ENCODE measurements at places on chromosomes 2 and 18.

DNA sequence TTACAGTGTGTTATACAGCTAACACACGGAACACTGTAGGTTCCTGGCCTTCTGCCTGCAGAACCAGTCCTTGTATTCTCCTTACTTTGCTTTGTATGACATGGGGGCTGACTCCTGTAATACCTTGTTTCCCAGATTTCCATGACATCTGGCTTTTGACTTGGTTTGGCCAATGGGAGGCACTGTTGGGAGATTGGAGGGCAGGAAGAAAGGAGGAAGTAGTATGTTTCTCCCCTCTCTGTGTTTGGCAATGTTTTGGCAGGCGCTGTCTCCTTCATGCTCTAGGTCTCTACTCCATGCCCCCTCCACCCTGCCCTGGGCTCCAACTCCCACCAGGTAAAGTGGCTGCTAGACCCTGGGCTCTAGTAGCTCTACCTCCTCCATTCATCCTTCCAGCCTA, 331.1 kb upstream of the SLC14A2 start:
- no peak for DNase-seq

DNA sequence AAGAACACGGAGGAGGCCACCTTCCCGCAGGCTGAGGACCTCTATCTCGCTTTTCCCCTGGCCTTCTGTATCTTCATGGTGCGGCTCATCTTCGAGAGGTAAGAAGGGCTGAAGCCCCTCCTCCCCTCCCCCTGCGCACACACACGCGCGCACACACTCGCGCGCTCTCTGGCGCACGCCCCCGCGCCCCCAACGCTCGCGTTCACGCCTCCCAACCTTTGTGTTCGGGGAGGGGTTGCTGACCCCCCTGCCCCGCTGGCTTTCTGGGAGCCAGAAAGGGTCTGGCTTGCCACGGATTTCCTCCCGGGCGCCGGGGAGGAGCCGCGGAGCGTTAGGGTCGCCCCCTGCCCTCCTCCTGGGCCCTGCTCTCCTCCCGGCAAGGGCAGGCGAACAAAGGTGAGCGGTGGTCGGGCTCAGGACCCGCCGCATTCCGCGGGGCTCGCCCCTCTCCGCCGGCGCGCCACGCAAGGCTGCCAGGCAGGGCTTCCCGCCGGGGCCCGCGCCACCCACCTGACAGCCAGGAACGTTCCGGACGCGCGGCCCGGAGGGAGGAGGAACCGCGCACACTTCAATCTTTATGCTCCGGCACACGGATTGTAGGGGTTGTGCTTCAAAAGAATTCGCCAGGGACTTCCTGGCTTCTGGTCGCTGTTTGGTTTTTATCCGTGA, 583 bp downstream of the CERS6 start:
- DNase-seq, result no peak

GRCh38 chr18:7248877-7249276, 18.0 kb downstream of the LRRC30 start:
- no peak for DNase-seq

DNA sequence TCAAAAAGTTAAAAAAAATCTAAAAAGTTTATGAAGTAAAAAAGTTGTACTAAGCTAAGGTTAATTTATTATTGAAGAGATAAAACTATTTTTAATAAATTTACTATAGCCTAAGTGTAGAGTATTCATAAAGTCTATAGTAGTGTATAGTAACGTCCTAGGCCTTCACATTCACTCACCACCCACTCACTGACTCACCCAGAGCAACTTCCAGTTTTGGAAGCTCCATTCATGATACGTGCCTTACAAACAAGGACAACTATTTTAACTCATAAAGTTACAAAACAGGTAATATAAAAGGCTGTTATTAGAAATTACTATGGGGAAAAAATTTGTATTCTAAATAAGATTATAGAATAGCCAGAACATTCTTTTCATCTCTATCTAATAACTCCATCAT, 158.9 kb upstream of the FN1 start:
- DNase-seq, result no peak

DNA sequence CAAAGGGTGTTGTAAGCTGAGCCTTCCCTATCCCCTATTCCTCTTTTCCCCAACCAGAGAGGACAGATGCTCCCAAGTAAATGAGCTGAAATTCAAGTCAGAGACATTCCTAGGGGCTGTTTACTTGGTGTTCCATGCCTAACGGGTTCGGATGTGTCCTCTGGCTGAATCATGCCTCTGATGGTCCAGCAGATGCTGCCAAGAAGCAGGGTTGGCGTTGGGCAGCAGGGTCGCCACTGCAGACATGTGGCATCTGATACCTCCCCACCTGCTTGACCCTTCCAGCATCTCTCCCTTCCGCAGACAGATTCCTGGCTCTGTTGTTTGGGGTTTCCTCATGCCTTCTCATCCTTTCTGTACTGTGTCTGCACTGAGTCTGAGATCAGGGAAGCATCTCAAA, 108.3 kb downstream of the HNRNPLL start:
- no peak for DNase-seq

DNA sequence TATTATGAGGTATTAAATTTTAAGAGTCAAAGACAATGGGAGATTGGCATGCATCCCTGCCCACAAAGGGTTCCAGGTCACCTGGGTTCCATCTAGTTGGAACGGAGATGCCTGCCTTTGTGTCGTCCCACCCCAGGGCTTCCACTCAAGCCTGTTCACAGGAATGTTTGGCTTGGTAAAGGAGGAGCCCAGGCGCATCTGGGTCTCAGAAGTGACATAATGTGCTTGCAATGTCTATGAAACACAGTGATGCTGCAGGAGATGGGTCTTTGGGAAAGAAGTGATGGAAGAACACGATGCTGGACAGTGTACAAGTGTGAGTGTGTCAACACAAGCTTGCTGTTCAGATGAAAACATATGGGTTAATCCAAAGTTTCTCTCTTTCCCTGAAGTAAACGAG, 49.6 kb upstream of the ZNF396 start:
- no peak for DNase-seq

GRCh38 chr2:8578335-8579244, 103.3 kb upstream of the ID2 start:
- DNase-seq, result no peak

DNA sequence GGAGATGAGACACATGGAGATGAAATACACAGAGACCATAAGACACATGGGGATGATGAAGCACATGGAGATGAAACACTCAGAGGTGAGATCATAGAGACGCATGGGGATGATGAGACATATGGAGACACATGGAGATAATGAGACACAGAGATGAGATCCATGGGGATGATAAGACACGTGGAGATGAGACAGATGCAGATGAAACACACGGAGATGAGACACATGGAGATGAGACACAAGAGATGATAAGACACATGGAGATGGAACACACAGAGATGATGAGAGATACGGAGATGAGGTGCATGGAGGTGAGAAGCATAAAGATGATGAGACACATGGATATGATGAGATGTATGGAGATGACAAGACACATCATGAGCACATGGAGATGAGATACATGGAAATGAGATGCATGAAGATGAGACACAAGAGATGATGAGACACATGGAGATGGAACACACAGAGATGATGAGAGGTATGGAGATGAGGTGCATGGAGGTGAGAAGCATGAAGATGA, 276.7 kb downstream of the MYT1L start:
- no peak for DNase-seq

GRCh38 chr18:7760967-7761948, 194.1 kb downstream of the PTPRM start:
- no peak for DNase-seq

DNA sequence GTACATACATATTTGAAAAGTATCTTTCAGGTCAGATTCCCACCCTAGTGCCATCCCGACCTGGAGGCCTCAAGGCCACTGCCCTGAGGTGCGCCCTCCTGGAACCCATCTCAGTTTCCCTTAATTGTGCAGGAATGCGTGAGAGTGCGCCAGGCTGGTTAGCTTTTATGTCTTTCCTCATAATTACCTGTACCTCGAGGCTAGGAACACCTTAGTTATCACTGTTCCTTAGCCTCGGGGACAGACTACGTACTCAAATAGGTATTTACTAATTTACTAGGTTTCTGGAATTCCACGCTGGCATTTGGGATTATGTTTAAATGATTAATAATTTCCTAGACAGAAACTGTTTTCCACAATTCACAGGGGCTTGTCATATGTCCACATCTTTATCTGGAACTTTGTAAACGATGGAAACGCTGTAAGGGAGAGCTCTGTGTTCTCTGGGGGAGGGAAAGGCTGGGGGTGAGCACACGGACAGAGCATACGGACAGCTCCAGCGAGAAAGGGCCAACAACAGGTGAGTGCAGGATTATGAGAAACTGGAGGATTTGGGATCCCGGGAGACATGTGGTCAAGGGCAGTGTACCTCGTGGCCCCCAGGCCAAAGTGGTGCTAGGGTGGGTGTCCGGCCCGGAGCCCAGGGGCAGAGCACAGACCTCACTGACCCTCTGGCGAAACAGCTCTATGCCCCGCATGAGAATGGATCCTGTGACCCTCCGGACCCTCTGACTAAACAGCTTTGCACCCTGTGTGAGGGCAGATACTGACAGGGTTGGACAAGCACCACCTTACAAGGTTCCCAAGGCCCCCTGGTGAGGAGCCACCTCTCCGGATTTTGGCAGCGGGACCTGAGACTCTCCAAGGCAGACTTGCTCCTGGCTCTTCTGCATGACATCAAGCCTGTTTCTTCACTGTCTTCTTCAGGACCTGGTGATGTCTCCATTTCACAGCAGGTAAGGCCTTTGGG, 102.0 kb upstream of the PXDN start:
- no peak for DNase-seq

GRCh38 chr2:795531-796041, 118.4 kb upstream of the TMEM18 start:
- no peak for DNase-seq

- no peak for DNase-seq
These were observed 25.8 kb upstream of the SLC14A2 start for GRCh38 chr18:45589356-45590035.
